ENCODE measurements at places on chromosomes 4 and X.

GRCh38 chr4:10033191-10033881, 12.0 kb upstream of the SLC2A9 start:
- DNase-seq: no peak

DNA sequence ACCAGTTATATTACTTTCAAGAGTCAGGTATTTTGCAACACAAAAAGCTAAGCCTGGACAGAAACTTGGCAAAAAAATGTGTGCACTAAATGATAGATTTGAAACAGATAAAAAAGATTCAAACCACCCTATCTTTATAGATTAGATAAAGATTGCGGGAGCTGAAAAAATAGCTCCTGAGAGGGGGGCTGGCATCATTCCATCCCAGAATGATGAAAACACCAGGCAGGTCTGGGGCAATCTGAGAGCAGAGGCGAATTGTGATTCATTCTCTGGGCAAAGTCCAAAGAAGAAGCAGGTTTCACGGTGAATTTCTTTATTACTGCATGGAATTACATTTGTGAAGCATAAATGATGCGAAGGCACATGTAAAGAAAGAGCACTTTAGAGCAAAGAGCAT, 168.5 kb upstream of the DMD start:
- no peak for DNase-seq

GRCh38 chr4:167642250-167642649, 408.0 kb upstream of the SPOCK3 start:
- no peak for DNase-seq

GRCh38 chr4:91488946-91489345, 814.8 kb upstream of the GRID2 start:
- DNase-seq: no peak

DNA sequence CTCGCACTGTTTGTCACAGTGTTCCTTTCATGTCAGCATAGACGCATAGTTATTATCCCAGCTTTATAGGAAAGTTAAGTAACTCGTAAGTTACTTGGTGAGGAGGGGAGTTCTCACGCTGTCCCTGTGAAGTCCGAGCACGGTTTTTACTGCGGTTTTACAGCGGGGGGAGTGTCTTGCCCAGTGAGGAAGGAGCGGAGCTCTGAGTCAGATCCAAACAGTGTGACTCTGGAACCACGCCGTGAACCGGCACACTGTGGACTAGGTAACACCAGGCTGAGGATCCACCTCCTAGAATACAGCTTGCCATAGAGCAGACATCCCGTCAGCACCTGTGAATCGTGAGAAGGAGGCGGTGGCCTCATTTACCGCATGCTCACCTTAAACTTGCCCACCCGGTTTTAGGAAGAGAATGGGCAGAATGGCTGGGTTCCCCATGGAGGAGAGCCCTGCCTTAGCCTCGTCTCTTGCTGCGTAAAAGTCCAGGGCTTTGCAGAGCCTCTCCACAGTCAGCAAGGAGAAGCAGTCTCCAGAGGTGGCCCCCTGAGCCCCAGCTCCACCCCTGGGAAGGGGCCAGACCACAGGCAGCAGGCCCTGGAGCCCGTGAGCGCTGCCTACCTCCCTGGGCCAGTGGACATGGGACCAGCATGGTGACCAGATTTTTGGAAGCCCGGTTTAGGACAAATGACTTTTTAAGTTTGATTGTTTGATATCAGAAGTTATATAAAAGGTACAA, 40.2 kb upstream of the HGFAC start:
- DNase-seq: no peak

DNA sequence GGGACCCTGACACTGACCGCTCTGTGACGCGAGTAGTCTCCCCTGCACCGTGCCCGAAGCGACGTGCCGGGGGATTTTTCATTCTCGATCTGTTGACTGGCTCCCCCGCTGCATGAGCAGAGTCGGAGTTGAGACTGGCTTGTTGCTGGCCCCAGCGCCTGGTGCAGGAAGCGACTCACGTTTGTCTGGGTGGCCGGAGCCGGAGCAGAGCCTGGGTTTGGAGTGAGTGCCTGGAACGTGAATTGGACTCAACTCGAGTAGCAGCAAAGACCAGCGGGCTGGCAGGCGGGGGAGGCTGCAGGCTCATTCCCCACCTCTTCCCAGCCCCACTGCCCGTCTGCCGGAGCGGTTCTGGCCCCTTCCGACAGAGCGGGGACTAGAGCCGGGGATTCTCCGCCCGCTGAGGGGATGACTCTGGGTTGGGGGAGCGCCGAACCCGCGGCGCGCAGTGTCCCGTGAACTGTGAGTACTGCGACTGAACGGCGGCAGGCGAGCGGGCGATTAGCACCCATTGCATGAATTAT, 554 bp downstream of the PCDH7 start:
- no peak for DNase-seq

DNA sequence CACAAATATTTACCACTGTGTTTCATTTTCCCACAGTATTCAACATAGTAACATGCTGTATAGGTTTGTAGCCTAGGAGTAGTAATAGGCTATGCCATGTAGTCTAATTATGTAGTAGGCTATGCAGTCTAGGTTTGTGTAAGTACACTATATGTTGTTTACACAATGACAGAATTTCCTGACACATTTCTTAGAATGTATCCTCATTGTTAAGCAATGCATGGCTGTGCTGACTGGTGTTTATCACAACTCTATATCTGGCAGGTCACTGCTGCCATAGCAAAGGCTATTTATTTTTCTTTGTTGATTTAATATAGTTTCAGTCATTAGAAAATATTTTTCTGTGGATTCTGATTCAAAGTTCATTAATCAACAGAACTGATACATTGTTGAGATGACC, 108.3 kb upstream of the TEX13A start:
- no peak for DNase-seq

DNA sequence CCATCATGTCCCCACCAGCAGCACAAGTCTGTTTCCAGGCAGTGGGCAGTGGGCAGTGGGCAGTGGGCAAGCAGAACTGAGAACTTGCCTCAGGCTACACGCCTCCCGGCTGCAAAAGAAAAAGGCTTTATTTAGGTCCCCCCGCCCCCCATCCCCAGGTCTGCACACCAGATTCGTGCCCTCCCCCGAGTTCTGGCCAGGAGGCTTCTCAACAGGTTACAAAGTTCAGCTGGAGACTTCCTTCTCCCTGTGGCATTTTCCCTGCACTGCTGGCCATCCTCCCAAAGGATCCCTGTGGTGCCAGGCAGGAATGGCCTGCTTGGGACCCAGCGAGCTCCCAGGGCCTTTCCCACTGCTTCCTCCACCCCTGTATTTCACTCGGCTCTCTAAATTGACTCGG, 97.0 kb upstream of the TRIM2 start:
- no peak for DNase-seq

DNA sequence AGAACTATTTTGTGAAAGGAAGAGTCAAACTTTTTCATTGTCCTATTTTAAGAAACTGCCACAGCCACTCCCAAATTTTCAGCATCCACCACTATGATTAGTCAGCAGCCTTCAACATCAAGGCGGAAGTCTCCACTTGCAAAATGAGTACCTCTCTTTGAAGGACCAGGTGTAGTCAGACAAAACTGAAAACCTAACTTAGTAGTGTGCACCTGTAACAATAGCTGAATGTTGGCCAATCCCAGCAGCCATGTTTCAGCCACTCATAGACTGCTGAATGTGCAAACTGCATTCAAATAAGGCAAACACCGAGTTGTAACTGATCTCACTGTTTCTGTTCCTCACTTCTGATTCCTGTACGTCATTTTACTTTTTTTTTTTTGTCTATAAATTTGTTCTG, 341.1 kb downstream of the IL15 start:
- DNase-seq: no peak

GRCh38 chrX:43953218-43953617, 20.0 kb downstream of the NDP start:
- DNase-seq: no peak

GRCh38 chr4:167265231-167265630, 30.9 kb upstream of the SPOCK3 start:
- DNase-seq: no peak

- no peak for DNase-seq
Observed at GRCh38 chr4:55545151-55545550, 1.6 kb downstream of the CLOCK start.
